ENCODE measurements at places on chromosomes 5 and 9.

DNA sequence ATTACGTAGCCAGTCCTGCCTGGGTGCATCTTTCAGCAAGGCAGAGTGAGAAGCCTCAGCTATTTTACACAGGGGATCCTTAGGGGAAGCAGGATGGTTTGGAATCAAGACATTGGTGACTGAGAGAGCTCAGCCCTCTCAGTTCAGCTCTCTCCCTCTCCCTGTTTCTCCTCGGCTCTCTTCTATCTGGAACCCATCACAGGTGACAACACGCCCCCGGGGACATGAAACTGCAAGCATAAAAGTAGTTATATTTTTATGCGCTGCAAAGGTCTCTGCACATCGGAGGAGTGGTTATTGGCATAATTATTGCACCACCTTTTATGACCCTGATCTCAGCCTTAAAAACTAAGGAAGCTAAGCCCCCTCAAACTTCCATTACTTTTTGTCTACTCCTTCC is 14.2 kb downstream of the TMOD1 start:
- no peak for DNase-seq

GRCh38 chr9:137432687-137433348 is 8.3 kb downstream of the ENTPD8 start:
- no peak for DNase-seq

GRCh38 chr9:97954550-97954989 is 16.6 kb upstream of the HEMGN start:
- peak; percentile 5 for DNase-seq

DNA sequence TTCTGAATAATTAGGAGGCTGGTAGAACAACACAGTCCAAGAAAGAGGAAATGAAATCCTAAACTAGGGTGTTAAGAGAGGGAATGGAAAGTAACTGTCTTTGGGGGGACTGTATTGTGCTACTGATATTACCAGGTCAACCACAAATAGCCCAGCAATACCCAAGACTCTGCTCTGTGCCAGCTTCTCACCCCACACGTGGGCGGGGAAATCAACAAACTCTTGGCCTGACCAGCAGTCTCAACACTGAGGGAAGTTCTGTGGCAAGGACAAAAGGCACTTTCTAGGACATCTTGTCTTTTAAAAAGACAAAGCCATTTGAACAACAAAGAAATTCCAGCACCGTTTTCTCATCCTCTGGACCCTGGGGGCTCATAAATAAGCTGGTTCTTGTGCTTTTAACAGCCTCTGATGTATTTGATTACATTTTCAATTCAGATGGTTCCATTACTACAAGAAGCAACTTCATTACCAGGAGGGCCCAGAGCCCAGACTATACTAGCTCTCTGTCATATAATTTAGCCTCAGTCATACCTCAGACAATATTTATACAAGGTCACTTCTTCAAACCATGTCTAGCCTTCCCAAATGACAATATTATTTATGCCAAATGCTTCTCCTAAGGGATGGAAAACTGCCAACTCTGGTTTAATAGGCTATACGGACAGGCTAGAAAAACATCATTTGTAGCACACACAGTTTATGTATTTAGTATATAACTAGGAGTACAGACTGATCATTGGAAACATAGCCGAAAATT is 297.8 kb downstream of the CWC27 start:
- DNase-seq = no peak

- no peak for DNase-seq
Observed at GRCh38 chr5:449151-449550, 6.2 kb downstream of the EXOC3 start.

DNA sequence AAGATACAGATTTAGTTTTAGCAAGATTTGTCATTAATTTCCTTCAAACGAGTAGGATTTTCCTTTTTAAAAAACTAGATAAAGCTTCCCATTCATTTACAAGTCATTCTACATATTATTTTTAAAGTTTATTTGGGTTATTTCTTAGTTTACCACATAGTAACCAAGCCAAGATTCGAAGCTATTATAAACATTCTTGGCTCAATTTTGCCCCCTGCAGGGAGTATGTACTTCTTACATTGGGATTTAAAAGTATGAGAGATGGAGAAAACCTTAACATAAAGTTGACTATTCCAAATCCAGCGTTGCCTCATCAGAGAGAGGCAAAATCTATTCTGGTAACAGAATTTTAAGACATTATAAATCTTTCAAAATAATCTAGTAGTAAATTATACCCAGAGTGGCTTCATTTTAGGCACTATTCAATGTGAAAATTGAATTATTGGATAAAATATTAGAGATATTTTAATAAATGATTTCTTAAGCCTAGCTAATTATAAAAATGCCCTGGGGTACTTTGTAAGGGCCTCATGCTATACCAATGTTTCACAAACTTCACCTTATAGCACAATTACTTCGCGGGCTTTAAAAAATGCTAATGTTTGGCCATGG is 39.1 kb downstream of the FBN2 start:
- DNase-seq = no peak

DNA sequence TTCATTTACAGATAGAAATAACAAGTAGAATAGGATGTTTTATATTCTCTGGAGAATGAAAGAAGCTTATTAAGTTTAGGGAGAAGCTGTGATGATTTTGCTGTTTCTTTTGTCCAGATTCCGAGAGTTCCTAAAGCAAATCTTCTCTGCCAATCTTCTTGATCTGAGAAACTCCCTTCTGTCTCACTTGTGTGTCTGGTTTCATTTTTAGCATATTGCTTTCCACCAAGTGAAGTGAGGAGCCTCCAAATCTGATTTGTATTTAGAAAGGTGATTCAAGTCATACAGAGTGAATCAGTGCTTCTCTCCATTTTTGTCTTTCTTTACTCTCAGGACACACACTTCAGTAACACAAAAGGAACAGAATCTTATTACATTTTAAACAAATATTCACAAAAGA is 48.4 kb downstream of the STX17 start:
- DNase-seq = no peak

DNA sequence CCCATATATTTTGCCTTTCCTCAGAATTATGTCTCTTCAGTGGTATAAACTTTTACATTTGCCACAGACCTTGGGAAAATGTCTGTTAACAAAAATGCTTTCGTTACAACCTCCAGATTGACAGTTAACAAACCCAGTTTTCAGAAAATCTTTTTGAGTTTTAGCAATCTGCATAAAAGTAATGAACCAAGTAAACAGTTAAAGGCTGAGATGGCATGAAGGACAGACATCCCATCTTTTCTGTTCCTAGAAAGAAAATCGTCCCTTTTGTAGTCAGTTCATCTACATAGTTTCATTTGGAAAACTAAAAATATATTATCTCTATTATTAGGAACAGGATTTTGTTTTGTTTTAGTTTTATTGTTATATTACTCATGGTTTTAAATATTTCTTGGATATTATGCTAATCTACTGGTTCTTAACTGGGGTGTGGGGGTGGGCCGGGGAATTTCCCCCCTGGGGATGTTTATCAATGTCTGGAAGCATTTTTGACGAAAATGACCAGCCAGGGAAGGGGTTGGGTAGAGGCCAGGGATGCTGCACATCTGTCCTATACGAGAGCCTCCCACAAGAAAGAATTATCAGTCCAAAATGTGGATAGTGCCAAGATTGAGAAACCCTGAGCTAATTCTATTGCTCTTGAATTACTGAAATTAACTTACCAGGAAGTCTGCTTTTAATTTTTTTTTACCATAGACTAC is 11.9 kb downstream of the FYB1 start:
- DNase-seq = no peak

GRCh38 chr5:137708796-137709559 is 26.9 kb downstream of the KLHL3 start:
- DNase-seq = no peak

DNA sequence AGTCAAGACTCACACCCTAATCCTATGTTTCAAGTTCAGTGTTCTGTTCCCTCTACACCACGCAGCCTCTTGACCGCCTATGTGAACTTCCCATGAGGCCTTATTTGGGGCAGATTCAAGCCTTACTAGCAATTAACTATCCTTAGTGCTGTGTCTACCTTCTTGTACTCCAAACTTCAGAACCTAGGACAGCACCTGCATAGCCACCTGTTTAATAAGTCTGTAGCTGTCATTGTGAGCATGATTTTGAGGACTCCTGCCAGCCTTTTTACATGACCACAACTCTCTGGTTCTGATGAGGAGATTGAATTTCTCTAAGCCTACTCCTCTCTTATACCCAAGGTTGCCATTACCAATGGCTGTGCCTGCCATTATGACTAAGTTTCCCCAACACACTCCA is 50.8 kb upstream of the PCSK1 start:
- DNase-seq = no peak

GRCh38 chr5:172527559-172527958 is 73.2 kb upstream of the SH3PXD2B start:
- DNase-seq = no peak

GRCh38 chr5:132915681-132916080 is 42.2 kb downstream of the LEAP2 start:
- no peak for DNase-seq

GRCh38 chr5:3606121-3606831 is 10.6 kb downstream of the IRX1 start:
- DNase-seq = no peak

DNA sequence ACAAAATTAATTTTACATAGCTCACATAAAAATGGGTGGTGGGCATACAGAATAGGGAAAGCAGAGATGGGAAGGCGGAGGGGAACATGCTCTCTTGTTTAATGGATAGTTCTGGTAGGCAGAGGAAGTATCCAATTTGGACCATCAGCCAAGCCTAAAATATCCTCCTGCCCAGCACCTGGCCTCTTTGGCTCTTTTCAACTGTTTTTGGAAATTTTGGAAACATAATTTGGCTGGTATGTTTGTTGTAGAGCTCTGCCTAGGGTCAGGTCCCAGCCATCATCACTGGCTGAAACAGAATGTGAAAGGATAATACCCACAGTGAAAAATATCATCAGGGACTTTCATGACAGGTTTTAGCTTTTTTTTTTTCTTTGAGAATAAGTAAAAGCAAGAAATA is 467.3 kb upstream of the DMAC1 start:
- no peak for DNase-seq

DNA sequence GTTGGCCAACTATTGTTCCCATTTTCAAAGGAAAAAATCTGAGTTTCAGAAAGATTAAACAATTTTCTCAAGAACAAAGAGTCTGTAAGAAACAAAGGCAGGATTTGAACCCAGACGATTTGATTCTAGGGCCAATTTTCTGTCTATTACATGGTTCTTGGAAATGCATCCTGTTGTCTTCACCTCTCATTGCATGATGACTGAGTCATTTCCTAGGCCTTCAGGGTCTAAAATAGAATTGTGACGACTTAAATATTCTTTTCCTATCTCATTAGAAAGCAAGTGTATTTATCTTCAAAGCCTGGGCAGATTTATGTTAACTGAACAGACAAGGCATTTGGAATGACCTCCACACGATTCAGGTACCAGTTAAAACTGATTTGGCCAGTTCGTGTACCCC is 512.9 kb downstream of the NTRK2 start:
- DNase-seq = no peak

- no peak for DNase-seq
Observed at GRCh38 chr9:113417370-113417769, 6.8 kb downstream of the C9orf43 start.

GRCh38 chr5:10467281-10468198 is 25.9 kb downstream of the ROPN1L start:
- no peak for DNase-seq

GRCh38 chr5:50553560-50553984 is 112.5 kb upstream of the EMB start:
- DNase-seq = no peak

DNA sequence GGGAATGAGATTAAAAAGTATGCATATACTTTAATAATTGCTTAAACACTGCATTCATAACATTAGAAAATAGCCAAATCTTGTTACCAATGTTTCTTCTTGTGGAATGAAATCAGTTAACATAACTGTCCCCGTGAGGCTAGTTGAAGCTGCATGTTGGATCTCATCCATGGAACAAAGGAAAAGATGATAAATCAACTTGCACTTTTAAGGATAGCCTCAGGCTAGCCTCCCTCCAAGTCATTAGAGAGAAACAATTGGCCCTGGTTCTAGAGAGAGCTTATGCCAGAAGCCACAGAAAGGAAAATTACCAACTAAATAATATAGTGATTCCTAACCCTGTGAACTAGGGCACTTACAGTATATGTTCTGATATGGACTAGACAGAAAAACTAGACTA is 66.9 kb downstream of the GRIN3A start:
- no peak for DNase-seq

GRCh38 chr5:32707418-32707997 is 3.6 kb upstream of the NPR3 start:
- DNase-seq = no peak

DNA sequence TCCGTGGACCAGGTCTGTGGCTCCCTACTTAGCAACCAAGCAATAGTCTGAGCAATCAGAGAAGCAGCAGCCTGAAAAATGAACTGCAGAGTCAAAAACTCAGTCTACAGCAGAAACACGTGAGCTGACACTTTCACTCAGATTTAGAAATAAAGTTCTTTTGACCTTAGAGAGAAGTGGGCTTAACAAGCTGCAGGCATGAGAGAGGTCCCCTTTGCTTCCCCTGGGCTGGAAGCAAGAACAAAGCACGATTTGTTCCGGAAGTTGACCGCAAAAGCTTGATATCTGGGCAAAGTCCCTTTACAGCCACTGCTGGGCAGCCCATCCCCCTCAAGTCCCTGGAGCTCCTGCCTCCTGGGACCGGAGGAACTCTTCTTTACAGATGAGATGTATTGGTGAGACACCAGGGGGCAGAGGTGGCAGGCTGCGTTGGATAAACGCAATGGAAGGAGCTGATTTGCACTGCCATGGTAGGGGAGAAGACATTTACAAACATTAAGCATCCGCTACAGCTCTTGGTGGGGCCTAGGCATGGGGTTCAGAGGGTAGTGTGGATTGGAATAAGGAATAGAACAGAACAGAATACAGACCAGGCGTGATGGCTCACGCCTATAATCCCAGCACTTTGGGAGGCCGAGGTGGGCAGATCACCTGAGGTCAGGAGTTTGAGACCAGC is 5.8 kb upstream of the SOWAHA start:
- no peak for DNase-seq

DNA sequence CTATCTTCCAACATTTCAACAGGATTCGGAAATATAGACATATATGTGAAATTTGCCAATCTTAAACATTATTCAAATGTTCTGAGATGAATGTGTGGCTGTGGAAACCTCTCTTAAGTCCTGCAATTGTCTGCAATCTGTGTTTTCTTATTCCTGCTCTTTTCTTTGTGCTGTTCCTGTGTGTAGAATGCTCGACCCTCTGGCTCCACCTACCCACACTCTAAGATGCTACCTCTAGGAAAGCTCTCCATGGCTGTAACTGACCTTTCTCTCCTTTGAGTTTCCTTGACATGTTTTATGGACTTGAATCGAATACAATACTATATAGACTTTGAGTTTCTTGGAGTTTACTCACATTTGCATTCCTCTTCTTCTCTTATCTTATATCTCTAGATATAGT is 120.6 kb upstream of the ASTN2 start:
- no peak for DNase-seq

GRCh38 chr9:129291041-129291501 is 113.0 kb upstream of the IER5L start:
- no peak for DNase-seq

DNA sequence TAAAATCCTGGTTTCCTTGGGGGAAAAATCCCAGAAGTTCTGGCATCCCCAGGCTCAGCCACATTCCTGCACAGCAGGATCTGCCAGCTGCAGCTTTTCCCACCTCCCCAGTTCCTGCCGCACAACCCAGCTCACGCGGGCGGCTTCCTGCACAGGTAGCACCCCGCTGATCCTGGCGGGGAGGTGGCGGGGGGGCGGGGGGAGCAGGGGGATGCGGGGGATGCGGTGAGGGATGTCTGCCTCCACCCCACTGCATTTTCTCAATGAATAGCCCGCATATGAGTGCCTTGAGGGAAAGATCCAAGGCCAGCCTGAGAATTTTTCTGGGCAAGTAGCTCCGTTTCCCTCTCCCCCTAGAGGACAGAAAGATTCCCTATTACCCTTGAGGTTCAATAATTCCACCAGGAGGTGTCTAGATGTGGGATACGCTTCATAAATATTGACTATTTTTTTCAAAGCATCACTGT is 21.1 kb downstream of the GFPT2 start:
- no peak for DNase-seq

Measured in activated CD4-positive, CD25-positive, alpha-beta regulatory T cell (primary cell).